ENCODE measurements at places on chromosomes 1 and 21. TPM values are rescaled to one million over a fixed set of nuclear protein-coding genes. Genes with fewer than 3 reads are reported as not detected.

Gene LIN28A
- total RNA-seq, result not detected

Gene MAP3K6
- 38.5 TPM for total RNA-seq

Gene HCN3
- 10.8 TPM for total RNA-seq

Gene MAP10
- total RNA-seq, result 1.6 TPM

Gene CCDC190
- total RNA-seq, result not detected

Gene PTAFR
- 2.4 TPM for total RNA-seq

Gene CYP4A22
- total RNA-seq, result not detected

Gene CD101
- 4.6 TPM for total RNA-seq

Gene SYNJ1
- 13.2 TPM for total RNA-seq

Gene CD5L
- 0.22 TPM for total RNA-seq

DNA sequence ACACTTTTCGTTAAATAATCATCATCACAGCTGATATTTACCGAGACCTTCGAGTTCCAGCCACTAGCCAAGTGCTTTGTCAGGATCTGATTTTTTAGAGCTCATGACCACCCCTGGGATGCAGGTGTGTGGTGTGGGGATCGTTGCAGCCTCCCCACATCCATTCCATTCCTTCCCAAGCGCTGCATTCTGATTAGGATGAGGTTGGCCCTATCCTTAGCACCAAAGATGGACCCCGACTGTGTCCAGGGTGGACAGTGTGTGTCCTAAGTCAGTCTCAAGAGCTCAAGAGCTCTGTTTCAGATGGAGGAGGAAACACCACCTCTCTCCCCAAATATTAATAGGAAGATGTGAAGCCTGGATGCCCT lies 74.1 kb downstream of the PSMG1 start:
- DNase-seq, result no peak

GRCh38 chr1:116664366-116664977 lies 3.1 kb downstream of the IGSF3 start:
- DNase-seq, result peak; percentile 14

DNA sequence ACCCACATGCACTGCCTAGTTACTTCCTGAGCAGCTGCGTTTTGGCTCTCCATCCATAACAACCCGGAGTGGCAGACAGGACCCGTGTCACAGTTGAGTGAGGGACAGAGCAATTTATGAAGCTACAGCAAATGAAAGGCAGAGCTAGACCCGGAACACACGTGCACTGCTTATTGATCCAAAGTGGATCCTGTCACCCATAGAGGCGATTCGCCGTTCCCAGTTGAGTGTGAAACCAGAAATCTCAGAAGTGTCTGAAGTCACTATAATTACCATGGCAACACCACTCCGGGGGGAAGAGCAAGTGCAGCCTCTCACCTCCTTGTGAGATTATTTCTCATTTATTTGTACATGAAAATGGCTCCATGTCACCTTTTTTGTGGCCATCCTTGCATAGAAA lies 365.2 kb downstream of the DSCAM start:
- DNase-seq, result no peak

DNA sequence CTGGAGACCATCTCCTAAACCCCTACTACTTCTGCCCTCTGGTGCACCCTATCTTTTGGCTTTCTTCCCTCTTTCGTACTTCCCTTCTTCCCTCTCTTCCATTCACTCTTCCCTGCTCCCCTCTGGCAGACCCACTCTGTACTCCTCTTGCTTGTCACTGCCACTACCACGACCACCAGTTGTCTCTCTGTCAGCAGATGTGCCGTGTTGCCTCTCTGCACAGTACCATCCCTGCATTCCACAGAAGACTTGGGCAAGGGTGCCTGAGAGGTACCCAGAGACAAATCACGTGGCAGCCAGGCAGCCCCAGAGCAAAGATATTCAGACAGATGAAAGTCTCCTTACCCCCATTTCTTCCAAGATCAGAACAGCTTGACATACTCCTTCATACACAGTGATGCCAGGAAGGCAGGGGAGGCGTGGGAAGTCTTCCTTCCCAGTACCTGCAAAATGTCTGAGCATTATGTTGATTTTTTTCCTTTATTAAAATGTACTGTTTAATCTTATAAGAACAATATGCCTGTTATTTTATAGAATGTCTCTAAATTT lies 15.0 kb downstream of the CAMSAP2 start:
- DNase-seq, result no peak

- no peak for DNase-seq
Observed at GRCh38 chr1:51378871-51379270, 48.5 kb upstream of the TTC39A start.

DNA sequence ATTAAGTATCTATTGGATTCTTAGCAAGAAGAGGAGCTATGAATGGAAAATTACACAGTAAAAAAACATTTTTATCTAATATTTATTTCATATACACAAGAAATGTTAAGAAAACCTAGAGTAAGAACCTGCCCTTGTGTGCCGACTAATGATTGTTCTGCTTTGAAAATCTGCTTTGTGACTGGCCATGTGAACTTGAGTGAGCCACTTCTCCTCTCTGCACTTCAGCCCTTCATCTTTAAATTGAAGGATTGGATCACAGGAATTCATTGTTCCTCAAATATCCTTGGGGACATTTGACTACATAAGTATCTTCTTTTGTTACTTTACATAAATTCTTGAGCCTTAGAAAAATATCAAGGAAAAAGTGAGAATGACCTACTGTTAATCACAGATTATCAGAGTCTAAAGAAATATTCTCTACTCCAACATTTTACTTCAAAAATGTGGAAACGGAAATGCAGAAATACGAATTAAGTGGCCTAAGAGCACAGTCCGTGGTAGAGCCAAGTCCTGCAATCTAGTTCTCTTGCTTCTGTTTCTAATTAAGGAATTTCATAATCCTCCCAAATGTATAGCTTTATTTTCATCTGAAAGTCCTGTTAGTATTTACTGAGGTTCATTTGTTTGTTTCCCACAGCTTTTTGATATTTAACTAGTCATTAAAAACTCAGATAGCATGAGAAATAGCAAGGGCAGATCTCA lies 46.3 kb upstream of the SAMSN1 start:
- no peak for DNase-seq

DNA sequence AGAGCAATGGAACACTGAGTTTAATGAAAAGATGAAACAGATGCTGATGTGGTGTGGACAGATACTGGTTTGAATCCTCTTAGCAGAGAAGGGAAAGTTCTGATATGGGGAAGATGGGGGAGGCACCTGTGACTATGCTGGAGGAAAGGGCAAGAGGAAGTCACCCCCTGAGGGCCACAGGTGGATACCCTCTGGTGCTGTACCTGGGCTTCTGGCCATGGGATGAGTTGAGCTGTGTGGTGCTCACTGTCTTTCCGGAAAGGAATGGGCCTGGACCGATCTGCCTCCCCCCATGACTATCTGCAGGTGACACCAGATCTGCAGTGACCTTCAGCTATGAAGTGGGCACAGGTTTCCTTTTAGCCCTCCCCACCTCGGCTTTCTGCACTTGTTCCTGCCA lies 52.4 kb downstream of the IER5 start:
- DNase-seq, result no peak

- DNase-seq, result no peak
Observed at GRCh38 chr1:62263006-62263813, 56.0 kb downstream of the KANK4 start.

GRCh38 chr1:86489242-86489878 lies 20.6 kb downstream of the CLCA1 start:
- peak; percentile 48 for DNase-seq

GRCh38 chr21:17513214-17514123 lies 626 bp downstream of the CXADR start:
- peak; percentile 72 for DNase-seq

DNA sequence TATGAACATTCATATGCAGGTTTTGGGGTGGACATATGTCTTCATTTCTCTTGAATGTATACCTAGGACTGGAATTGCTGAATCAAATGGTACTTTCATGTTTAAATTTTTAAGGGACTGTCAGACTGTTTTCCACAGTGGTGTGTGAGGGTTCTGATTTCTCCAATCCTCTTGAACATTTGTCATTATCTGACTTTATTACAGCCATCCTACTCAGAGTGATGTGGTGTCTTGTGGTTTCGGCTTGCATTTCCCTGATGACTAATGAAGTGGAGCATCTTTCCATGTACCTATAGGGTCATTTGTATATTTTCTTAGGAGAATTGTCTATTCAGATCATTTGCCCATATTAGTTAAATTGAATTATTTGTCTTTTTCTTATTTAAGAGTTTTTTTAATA lies 35.4 kb upstream of the ZNF281 start:
- DNase-seq, result no peak

- DNase-seq, result no peak
Observed at GRCh38 chr21:34305605-34306604, 57.9 kb upstream of the KCNE2 start.

- no peak for DNase-seq
Observed at GRCh38 chr1:235169986-235170385, 8.9 kb upstream of the RBM34 start.

- DNase-seq, result no peak
Observed at GRCh38 chr1:11365744-11366387, 92.9 kb downstream of the UBIAD1 start.

DNA sequence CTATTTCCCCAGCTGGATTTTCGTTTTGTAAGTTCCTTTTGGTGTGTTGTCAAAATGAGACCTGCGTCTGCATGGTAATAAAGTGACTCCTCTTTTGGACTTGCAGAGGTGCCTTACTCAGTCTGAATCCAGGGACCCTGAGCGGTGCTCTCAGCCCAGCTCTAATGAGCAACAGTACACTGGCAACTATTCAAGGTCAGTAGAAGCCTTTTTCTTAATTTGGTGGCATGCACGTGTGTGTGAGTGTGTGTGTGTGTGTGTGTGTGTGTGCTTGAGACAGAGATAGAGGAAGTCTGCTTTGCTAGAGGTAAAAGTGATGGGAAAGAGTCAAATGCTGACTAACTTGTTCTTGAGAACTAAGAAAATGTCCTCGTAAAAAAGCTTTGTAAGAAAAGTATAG lies 105.4 kb downstream of the CD247 start:
- DNase-seq, result no peak

DNA sequence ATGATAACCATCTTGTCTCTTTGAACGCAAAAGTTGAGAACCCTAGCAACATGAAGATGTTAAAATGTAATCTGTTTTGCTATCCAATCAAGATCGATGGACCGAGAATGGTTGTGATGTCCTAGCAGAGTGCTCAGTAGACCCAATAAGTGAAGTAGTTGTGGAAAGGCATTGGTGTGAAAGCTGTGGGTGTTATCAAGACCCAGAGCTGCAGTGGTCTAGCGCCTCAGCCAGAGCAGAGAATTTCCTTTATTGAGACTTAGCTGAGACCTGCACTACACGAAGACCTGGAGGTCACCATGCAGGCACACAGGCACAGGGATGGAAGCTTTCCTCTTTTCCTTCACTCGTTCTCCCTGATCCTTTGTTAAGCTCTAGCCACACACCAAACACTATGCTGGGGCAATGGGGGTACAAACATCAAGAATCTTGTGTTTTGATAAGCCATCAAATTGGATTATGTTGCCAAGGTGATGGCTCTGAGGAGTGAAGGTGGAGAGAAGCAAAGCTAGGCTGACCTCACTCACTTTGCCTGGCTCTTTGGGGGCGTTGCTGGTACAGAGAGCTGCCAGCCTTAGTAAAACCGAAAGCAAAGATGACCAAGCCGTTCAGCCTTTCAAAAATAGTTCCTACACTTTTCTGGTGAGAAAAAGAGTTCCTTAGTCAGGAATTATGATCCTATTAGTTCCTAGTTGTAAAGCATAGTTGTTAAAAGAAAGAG lies 24.1 kb downstream of the METTL13 start:
- DNase-seq, result no peak

DNA sequence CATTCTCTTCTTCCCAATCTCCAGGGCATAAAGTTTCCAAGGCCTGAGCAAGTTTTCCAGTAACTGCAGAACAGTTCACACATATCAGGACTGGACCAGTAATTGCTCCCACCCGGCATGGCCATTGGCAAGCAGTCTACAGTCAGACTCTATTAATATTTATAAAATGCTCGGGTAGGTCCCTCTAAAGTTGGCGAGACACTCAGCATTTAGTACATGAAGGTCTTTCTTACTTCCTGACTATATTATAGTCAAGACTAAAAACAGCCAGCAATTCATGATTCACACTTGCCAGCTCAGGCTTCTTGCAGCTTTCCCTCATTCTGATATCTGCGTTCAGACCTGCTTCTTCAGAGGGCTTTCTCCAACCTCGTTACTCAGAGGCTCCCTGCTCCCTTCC lies 25.4 kb downstream of the GADD45A start:
- DNase-seq, result no peak
